MV-4-11 (cell line): ENCODE measurements at places on chromosomes 11 and 22.

DNA sequence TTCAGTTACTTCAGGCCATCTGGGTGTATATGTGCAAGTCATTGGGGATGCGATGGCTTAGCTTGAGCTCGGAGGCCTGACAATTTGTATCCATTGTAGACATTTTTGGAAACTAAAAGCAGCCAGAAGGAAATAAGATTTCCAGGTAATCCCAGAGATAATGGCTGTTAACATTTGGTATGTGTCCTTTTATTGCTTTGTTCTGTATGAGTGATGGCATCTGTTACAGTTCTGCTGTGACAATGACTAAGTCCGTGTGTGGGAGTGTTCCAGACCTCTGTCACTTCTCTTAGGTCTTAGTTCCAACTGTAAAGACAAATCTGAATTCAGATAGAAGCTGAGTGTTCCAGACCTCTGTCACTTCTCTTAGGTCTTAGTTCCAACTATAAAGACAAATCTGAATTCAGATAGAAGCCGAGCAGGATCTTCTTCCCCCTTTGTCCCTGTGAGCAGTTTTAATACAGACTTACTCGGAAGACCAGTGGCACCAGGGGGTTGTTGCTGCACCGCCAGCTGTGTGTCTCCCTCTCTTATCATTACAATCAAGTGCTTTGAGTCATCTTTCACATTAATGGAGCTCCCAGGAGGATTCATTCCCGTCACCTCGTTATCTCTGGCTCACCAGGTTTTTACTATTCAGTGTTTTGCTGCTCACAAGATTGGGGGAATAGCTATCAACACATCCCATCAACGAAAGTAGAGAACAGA is 190.9 kb upstream of the SORL1-AS1 start:
- peak; percentile 10 for DNase-seq

DNA sequence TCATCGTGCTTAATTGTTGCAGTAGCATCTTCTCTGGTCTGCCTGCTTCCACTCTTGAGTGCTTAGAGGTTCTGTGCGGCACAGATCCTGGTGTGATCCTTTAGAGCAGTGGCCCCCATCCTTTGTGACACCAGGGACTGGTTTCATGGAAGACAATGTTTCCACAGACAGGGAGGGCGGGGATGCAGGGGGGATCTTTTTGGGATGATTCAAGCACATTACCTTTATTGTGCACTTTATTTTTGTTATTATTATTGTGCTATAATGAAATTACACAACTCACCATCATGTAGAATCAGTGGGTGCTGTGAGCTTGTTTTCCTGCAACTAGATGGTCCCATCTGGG is 76.8 kb upstream of the SHANK2 start:
- DNase-seq: no peak

GRCh38 chr11:44680982-44681597 is 45.7 kb upstream of the TSPAN18 start:
- DNase-seq: no peak

DNA sequence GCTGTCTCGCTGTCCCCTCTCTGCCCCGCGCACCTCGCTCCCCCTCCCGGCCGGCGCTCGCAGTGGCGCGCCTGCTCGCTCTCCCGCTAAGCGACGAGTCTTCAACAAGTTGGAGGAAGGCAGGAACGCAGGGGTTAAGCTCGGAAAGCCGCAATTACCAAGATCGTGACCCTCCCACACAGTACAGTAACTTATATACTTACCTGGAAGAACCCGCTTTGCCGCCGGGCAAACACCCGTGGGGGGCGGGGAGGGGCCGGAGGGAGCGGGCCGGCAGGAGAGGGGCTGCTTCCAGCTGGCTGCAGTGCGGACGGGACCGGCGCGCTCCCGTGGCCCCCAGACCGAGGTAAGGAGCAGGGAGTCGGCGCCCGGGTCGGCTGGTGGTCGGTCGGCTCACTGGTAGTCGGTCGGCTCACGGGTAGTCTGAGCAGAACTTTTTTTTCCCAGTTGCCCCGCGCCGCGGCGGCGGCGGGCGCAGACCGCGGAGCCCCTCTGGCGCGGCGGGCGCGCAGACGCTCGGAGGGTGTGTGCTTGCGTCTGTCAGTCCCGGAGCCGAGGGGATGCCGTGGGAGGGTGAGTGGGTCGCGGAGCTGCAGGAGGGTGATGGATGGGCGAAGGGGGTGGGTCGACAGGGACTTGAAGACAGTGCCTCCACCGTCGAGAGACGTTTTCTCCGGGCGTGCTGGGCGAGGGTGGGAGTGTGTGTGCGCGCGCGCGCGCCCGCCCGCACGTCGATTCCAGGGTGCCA is 101.2 kb upstream of the HSD17B12 start:
- peak; percentile 11 for DNase-seq

DNA sequence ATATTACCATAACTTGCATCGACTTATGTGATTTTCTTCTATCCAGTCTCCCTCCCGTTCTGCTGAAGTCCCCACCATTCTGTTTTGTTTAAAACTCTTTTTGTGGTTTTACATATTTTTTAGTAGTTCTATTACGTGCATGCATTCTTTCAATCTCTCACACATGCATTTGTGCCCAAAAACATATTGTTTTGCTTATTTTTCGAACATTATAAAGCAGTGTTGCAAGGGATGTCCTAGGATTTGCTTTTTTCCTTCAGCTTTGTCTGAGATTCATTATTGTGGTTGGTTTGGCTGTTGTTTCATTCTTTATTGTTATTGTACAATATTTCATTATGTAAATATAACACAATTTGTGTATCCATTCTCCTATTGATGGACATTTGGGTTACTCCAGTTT is 235.7 kb downstream of the DYNC2H1 start:
- no peak for DNase-seq

DNA sequence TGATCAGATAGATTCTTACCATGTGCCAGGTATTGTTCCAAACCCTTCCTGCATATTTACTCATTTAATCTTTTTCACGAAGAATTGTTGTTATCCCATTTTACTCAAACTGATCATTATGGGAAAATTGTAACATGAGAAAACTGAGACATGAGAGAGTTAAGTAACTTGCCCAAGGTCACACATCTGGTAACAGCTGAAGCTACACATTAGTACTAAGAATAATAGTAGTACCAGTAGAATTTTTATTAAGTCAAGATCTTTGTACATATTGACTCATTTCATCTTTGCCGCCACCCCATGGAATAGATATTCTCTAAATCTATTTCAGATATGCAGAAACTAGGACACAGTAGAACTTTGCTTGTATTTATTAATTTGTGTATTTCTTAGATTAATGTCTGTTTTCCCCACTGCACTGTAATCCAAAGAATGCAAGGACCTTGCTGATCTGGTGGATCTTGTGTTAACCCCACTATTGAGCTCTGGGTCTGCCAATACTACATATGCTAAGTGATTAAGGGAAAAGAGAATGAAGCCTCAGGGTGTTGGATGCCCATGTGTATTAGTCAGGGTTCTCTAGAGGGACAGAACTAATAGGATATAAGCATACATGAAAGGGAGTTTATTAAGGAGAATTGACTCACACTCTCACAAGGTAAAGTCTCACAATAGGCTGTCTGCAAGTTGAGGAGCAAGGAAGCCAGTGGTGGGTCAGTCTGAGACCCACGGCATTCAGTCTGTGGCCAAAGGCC is 72.8 kb downstream of the PARVA start:
- DNase-seq: no peak

DNA sequence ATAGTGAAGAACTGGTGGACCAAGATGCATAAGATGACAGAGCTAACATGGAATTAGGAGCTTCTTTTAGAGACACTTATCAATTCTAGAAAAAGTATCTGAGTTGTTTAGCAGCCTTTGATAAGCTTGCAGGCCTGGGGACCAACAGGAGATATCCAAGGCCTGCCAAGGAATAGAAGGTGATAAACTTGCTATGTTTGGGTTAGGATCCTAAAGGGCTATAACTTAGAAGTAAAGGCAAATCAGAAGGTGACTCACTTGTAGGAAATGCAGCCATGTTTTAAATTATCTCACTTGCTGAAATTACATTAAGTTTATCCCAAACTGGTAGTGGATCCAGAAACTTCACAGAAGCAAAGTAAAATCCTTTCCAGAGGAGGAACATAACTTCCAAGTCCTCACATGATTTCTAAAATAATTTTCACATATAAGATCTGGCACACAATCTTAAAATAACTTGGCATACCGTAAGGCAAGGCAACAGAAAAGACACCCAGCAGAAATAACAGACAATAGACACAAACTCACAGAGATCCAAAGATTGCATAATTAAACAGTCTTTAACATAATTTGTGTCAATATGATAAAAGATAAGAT is 69.6 kb upstream of the TEAD1 start:
- DNase-seq: no peak

GRCh38 chr11:6579681-6580080 is 23.7 kb downstream of the RRP8 start:
- no peak for DNase-seq

DNA sequence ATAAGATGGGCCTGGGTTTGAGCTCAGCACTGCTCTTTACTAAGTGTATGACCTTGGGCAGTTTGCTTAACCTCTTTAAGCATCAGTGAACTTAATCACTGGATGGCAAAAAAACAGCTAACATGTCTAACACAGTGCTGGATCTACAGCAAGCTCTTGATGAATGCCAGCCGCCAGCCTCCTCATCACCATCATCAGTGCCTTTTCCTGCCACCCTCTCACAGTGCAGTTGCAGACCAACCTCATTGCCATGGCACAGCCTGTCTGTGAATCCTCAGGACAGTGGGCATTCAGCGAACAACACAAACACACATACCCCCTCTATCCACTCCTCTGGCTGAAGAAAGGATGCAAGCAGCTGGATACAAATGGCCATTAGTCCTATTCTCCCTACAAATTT is 133.0 kb downstream of the OPCML start:
- DNase-seq: no peak

DNA sequence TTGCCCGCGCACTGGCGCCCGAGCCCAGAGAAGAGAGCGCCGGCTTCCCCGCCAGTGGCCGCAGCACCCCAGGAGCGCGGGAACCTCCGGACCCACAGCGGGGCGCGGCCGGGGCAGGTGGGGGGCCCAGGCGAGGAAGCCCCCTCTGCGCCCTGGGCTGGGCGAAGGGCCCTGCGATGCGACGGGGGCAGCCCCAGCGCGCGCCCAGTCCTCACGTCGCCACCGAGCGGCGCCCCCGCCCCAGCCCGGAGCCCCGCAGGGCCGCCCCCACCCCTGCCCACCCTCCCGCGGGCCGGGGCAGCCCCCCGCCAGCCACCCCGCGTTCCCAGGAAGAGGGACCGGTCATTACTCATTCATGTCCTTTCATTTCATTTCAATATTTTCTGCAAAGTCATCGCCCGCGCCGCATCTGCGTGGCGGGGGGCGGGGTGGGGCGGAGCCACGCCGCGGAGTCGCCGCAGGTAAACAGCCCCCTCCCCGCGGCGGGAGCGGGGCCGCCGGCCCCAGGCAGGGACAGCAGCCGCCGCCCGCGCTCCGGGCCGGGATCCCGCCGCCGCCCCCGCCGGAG is 673 bp upstream of the PANX2 start:
- DNase-seq: no peak

DNA sequence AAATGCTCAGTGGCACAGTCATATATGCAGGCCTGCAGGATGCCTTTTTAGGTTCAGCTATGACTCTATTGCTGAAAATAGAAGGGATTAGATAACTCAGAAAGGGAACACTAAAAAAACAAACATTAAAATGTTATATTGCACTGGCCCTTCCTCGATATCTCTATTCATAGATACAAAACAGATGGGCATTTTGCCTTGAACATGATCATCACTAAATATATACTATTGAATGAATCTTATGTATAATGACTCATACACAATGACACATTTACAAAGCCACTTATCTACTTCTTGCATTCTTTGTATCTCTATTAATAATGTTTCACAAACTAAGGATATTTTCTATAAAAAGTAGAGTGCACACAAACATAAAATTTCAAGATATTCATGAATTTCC is 2352.8 kb upstream of the RAG2 start:
- DNase-seq: no peak

DNA sequence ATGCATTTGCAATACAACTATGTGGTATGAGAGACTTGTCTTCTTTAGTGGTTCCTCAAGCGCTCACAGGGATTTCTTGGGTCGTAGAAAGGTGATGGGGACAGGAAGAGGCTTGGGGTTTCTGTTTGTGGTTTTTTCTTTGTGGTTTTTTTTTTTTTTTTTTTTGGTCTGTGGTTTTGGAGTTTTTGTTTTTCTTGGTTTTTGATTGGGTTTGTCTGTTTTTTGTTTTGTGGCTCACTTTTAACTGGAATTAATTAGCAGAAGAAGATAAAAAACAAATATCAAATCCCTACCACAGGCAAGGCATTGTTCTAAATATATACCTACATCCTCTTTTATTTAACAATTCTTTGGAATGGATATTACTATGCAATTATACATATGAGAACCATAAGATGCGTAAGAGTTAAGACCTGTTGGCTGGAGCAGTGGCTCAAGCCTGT is 5.5 kb downstream of the TTC28 start:
- peak; percentile 93 for DNase-seq

GRCh38 chr11:79212741-79213190 is 228.1 kb downstream of the TENM4 start:
- DNase-seq: no peak

DNA sequence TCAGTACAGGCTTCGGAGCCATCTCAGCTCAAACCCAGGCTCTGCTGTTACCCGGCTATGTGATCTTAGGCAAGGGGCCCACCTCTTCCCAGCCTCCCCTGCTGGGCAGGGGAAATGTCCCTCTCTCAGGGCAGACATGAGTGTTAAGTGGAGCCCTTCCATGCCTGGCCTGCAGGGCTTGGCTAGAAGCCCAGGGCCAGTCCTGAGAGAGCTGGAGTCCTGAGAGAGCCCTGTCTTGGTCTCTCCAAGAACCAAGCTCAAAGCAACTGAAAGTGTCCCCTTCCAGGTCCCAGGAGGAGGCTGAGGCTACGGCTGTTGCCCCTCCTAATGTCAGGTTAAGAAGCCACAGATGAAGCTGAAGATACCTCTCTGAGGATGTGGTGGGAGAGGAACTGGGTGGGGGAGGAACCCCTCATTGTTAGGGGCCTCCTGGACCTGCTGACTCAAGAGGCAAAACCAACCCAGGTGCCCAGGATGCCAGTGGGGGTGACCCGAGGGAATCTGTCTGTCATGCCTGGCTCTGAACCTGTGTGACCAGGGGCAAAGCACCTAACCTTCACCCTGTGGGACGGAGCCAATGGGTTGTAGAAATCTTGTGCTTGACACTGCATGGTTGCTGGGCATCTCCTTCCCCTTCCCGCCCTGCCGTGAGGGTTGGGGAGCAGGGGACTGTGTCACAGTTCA is 4.2 kb downstream of the ZP1 start:
- DNase-seq: no peak

DNA sequence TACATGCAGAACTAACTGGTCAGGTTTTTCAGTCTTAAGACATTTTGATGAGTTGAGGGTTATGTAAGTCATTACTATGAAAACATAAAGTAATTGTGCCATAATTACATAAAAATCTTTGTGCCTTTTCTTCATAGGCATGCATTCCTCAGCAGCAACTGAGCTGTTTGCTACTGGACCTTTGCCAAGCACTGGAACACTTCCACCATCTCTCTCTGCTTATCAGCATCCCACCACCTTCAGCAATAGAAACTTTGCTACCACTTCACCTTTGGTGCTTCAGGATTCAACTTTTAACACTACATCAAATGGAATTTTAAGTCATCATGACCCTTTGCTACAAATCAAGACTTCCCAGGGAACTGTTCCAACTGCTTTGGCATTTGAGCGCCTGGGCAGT is 39.0 kb downstream of the QSER1 start:
- no peak for DNase-seq
